MM.1S (cell line): ENCODE measurements at places on chromosomes 6 and 20.

DNA sequence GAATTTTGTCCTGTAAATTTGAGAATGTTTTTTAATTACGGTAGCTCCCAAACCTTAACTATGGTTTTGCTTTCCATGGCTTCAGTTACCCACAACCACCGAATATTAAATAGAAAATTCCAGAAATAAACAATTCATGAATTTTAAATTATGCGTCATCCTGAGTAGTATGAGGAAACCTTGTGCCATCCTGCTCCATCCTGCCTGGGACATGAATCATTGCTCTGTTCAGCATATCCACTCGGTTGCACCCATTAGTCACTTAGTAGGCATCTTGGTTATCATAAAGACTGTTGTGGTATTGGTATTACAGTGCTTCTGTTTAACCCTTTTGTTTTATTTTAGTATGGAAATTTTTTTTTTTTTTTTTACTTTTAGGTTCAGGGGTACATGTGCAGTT lies 39.7 kb downstream of the KCNS1 start:
- DNase-seq, result no peak

- no peak for DNase-seq
Observed at GRCh38 chr20:31472395-31473330, 2.3 kb downstream of the DEFB124 start.

- no peak for DNase-seq
Observed at GRCh38 chr6:78666764-78667163, 200.6 kb upstream of the IRAK1BP1 start.

DNA sequence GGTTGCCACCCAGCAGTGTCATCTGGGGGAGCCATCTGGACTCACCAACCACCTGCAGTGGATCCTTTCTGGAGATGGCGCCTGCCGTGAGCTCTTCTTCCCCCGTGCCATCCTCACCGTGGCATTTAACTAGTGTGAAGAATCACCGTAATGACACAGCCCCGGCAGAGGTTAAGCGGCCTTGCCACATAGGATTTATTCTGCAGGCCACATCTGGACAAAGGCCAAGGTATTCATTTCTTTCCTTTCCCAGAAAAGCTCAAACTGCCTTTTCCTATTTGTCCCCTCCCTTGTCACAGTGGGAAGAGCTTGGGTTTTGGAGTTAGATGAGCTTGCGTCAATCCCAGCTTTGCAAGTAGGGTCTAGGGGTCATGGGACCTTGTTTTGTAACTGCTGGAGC lies 88.4 kb downstream of the PXDC1 start:
- DNase-seq, result no peak

DNA sequence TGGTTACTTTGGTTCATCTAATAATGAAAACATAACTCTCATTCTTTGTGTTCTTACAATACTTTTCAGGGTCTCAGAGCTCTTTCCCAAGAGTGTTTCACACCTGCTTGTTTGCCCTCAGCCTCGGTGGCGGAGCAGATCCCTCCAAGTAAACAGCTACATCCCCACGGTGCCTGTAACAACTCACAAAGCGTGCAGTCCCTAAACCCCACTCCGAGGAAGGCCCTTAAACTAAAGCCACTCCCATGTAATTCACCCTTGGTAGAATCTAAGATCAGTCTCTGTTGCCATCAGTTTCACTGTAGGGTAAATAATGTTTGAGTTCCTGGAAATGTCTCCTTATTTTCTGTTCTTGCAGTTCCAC lies 101.1 kb downstream of the TFAP2A start:
- DNase-seq, result no peak

DNA sequence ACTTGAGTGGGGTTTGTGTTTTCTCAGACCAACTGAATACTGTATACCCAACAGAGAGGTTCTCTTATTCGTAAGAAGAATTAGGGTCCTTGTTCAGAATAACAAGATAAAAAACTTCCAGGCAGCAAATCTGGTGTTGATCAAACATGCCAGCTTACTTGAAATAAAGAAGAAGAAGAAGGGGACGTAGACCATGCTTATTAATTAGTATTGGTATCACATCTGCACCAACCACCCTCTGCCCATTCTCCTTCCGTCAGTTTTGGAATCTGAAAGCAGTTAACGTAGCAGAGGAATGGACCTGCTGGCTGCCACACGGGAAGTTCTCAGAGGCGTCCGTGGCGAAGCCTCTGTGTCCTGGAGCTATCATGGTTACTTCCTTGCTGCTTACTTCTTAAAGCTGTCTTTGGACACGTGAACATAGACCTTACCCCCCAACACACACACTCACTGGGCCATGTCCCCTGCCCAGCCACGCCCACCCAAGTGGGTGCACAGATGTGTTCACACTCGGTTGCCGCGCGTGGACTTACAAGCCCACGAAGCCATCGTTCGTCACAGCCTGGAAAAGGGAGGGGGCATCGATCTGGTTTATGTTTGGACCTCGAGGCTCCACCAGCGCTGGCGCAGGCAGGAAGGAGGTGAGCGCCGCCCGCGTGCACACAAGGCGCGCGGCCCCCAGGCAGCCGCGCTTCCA lies 4.1 kb upstream of the DLL1 start:
- no peak for DNase-seq

DNA sequence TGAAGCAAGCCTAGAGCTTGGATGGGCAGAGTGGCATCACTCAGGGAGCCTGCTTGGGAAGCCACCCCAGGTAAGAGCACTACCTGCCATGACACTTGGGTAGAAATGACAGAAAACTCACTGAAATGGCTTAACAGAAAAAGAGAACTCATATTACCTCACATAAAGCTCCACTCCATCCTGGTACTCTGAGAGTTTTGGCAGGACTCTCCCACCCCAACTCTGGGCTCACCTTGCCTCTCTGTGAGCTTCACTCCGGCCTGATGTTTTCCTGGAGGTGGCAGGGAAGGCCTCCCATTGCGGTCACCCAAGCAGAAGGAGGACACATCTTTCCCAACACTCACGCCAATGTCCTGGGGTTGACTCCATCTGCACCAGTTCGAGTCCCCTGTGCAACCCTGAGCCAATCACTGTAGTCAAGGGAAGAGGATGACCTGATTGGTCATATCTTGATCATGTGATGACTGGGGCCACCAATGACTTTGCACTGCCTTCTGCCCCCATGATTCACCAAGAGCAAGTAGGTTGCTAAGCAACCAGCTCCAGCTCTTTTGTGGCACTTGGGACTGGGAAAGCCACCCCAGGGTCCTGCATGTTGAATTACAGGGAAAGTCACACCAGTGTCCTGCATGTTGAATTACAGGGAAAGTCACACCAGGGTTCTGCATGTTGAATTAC lies 446.1 kb upstream of the SULF2 start:
- no peak for DNase-seq

- no peak for DNase-seq
Observed at GRCh38 chr6:33828764-33829731, 25.2 kb upstream of the MLN start.

DNA sequence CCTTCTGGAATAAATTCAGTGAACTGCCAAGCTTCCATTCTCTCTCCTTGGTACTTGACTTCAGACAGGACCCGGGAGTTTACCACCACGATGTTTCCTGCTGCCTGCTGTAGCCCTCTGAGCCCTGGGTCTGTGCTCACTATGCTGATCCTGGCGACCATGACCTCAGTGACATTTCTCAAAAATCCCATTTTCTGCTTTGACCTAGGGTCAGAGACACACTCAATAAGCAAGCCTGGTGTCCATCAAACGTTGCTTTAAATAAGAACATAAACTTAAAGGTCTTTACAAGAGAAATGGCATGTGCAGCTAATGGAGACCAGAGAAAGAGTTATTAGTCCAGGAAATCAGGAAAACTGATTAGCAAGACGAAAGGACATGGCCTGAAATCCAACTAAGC lies 509.7 kb upstream of the SULF2 start:
- DNase-seq, result no peak

- DNase-seq, result no peak
Observed at GRCh38 chr6:82205930-82206392, 41.6 kb downstream of the IBTK start.
